ENCODE measurements at places on chromosomes 1 and 21.

- no peak for DNase-seq
These were observed 43.9 kb upstream of the ITPKB start for GRCh38 chr1:226782845-226783601.

GRCh38 chr1:15118579-15118978 is 35.0 kb upstream of the TMEM51 start:
- DNase-seq = no peak

DNA sequence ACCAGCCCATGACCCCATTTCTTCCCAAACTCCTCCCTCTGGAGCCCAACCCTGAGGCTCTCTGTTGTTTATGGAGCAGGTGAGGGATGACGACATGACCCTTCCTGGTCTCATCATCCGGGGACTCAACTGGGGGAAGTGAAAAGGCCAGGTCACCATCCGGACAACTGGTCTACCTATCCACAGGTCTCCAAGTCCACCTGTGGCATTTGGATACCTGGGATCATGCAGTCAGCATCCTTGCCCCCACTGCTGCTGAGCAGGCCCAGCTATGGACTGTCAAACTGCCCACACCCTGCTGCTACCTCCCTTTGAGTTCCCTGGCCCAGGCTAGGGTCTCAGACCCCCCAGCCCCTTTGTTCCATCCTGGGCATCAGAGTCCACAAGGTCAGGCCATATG is 60.0 kb upstream of the LAPTM5 start:
- no peak for DNase-seq

GRCh38 chr1:8018492-8019228 is 7.4 kb downstream of the ERRFI1 start:
- no peak for DNase-seq

DNA sequence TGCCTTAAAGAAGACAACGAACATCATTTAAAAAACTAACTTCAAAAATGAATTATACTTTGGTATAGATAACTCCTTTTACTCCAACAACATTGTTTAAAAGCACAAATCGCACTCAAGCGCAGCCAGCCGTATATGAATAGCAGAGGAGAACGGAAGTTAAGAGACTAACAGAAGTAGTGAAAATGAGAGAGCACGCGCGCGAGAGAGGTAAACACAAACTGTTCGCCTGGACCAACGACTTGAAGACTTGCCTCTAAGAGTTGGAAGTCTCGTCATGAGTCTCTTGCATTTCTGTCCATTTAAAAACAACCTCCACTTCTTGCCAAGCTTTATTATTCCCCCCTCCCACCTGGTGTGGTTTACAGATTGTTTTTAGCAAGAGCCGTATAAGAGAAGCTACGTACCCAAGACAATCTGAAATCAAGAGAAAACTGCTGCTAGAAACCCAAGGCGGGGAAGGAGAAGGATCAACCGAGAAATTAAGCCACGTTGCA is 479 bp downstream of the SELENOF start:
- DNase-seq = peak; percentile 58

DNA sequence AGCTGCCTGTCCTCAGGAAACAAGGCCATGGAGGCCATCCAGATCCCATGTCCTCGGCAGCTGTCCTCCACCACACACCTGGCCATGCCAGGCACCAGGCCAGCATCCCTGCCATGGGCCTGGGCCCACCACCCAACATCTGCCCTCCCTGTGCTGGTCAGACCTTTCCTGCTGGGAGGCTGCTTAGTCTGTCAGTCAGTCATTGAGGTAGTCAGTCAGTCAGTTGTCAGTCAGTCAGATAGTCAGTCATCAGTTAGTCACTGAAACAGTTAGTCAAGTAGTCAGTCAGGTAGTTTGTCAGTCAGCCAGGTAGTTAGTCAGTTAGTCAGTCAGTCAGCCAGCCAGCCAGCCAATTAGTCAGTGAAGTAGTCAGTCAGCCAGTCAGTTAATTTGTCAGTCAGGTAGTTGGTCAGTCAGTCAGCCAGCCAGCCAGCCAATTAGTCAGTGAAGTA is 17.2 kb downstream of the KRTAP10-1 start:
- DNase-seq = no peak

GRCh38 chr1:197453376-197454058 is 185.5 kb downstream of the CRB1 start:
- DNase-seq = no peak

GRCh38 chr21:44487831-44488230 is 32.5 kb downstream of the LRRC3 start:
- DNase-seq = peak; percentile 72

GRCh38 chr1:50419192-50419906 is 3.9 kb downstream of the DMRTA2 start:
- DNase-seq = no peak

- DNase-seq = no peak
These were observed 8.4 kb downstream of the DENND2D start for GRCh38 chr1:111192074-111192473.

DNA sequence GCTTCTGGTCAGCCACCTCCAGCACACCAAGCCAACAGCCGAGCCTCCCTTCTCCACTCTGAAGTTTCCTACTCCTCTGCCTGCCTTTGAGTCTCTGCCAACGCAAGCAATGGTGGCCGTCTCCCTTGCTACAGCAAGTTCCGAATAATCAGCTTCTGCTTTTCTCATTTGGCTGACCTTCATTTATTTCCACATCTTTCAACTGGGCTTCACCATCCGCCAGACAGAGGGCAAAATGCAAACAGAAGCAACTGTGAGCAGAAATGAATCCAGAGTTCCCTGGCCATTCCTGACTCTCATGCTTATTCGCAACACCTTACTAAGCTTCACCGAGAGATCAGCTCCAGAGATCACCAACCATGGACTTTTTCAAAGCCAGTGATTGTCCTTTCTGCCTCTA is 621.0 kb downstream of the NPHP4 start:
- DNase-seq = no peak

DNA sequence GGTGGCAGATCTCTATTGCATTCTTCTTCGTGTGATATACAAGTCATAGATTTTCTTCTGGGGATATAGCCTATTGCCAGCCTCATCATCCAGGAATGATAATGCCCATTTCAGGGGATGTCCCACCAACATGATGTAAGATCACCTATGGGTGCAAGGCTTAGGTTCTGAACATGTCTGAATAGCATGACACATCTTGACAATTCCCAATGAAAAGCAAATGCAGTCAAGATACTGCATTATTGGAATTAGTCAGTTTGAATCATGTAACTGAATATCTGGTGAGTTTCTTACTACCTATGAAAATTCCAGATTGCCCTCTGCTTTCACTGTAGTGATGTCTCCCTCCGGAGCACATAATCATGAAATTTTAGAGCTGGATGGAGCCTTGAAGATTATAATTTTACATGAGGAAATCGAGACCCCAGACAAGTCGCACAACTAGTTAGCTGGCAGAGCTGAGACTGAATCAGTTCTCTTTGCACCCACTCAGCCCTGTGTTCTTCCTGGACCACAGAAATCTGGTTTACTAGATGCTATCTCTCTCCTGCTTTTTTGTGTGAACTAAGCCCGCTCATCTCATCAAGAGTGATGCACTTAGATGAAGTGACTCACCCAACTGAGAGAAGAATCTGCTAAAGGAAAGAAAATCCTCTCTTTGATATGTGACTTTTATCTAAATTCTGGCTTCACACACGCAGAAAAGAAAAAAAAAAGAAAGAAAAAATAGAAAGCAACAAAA is 65.0 kb downstream of the WDR64 start:
- DNase-seq = no peak

- no peak for DNase-seq
These were observed 42.2 kb upstream of the BCAR3 start for GRCh38 chr1:93723733-93724270.

DNA sequence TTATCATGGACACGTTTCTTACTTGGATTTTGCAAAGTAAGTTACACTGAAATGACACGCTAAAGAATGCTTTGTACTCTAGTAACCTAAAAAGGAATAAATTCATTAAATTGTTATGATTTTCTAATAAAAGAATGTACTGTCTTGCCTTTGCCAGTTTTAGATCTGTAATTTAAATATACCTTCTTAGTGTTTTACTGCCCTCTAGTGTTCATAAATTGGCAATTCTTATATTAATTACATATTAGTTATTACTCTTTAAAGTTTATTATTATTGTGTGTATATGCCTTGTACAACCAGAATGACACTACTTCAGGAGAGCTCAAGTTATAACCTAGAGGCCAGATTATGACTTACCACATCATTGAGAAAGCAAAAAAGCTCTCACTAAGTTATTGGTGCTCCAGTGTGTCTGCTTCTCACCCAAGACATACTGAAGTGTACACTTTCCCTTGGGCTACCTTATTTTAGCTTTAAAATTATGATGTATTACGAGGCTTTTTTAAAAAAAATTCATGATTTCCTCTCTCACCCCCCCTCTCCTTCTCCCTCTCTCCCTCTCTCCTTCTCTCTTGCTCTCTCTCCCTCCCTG is 169.9 kb downstream of the HS2ST1 start:
- no peak for DNase-seq

- DNase-seq = no peak
These were observed 94.9 kb downstream of the MRPL37 start for GRCh38 chr1:54294887-54295286.

GRCh38 chr1:53393325-53393792 is 65.5 kb upstream of the LRP8 start:
- peak; percentile 74 for DNase-seq

DNA sequence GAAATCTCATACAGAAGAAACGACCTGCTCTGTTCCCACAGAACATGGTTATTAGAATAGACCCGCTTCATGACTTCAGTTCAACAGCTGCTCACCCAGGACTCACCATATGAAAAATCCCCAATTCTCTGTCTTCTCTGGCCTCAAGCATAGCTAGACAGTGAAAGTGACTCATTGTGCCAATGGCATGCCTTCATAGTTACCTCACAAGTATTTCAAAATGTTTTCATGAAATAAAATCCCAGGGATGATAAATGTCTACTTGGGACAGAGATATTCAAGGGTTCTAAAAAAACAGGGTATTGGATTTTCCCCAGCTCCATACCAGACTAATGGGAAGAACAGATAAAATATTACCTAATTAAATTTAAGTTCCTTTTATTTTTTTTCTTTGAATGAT is 82.3 kb downstream of the NOTCH2 start:
- no peak for DNase-seq

DNA sequence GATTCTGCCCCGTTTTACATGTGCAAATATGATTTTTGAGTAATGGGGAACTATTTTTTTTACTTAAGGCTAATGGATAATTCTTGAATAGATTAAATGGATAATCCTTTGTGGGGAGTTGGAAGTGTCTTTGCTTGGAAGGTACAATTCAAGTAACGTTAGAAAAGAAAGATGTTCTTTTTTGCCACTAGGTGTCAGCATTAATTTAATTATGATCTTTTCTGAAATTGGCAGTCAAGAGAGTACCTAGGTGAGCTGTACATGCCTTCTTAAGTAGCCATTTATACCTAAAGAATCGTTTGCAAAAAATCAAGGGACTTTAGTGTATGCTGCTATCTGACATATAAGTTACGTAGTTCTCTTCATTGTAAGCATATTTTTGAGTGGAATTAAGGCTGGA is 2.2 kb downstream of the FBXO28 start:
- no peak for DNase-seq

DNA sequence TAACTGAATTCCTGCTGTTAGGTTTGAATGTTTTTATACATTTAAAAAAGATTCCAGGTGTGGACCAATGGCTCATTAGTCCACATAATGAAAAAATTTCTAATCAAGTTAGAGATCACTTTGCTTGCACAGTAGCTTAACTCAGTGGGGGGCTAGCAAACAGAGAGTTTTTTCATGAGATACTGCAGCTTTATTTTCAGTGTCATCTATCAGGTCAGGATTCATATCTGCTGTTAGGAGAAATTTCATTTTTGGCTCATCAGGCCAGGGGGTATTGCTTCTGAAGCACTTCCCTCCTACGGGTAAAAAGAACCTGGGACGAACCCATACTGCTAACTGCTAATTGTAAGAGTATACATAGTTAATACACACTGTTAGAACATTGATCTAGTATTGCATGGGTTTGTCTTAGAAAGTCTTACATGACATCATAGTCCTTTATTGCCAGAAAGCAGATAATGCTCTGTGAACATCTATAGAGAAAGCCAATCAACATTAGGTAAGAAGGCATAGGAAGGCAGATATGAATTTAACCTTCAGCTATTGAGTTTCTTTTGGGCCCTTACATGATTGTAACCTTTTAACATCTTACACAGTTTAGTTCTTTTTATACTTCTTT is 38.0 kb downstream of the ADGRL2 start:
- no peak for DNase-seq

DNA sequence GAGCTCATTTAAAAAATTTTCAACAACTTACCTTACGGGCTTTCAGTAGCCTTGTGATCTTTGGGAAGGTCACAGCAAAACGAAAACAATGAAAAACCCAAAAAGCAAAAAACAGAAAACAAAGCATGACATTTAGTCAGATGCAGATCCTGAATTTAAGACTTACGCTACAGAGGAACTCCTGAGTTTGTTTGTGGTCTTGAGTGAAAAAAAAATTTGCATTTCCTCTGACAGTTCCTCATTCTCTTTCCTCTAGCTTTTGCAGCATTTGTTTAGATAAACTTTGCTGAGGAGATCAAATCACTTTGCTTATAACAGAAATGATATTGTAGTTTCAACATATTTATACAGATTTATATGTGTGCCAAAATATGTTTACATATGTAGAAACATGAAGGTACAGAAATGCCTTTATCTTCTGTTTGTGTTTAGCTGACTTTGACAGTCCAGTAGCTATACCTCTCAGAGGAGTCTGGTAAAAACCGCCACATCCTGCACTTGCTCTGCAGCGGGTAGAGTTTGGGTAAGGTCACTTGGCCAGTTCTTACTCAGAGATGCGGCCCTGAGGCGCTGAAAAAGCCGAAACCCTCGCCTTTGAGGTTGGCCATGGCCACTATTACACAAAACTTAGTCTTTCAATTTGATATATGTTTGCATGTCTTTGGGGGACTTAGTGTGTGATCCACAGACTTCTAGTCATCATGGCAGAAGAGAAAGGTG is 142.5 kb downstream of the TNR start:
- DNase-seq = no peak

DNA sequence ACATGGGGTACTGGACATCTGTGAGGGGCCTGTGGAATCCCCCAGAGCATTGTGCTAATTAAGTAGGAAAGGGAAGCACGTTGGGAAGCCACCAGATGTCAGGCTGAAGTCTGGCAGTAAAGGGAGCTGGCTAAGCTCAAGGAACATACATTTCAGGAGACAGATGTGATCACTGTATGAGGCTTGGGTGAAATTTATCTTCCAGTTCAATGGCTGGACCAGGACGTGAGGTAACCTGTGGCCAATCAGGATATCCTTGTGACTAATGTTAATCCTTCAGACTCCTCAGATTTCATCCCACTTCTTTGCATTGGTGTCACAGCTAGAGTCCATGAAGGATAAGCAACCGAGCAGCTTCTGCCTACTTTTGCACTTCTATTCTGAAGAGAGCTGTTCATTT is 110.2 kb upstream of the APP start:
- no peak for DNase-seq

- no peak for DNase-seq
These were observed 9.6 kb downstream of the PTPRU start for GRCh38 chr1:29245876-29246275.
